ENCODE measurements at places on chromosomes 5 and 9. TPM values are rescaled to one million over a fixed set of nuclear protein-coding genes. Genes with fewer than 3 reads are reported as not detected.

The FOXD4L6 gene
- not detected for total RNA-seq

The SLC31A1 gene
- 7.1 TPM for total RNA-seq

The TAF1L gene
- not detected for total RNA-seq

The PLAC8L1 gene
- total RNA-seq: not detected

The HMCN2 gene
- total RNA-seq: 8.2 TPM

The PCDHB13 gene
- 7.8 TPM for total RNA-seq

The DOLPP1 gene
- total RNA-seq: 2.6 TPM

The SLC25A2 gene
- total RNA-seq: 0.81 TPM

The IFNK gene
- not detected for total RNA-seq

The GTF2H2C gene
- total RNA-seq: 13.8 TPM

The ZFP62 gene
- total RNA-seq: 22.2 TPM

The KIAA1958 gene
- total RNA-seq: 5.1 TPM

The CAMK2A gene
- 1.7 TPM for total RNA-seq

The IL3 gene
- total RNA-seq: not detected

The SLC25A48 gene
- not detected for total RNA-seq

The ACTBL2 gene
- not detected for total RNA-seq

The C8G gene
- total RNA-seq: not detected

The FRMD3 gene
- total RNA-seq: 8.0 TPM

The SMIM33 gene
- total RNA-seq: not detected

The WNT8A gene
- total RNA-seq: not detected

All from sigmoid colon (tissue), 7 donors.